C1 segment of cervical spinal cord (tissue), 14 donors: ENCODE measurements at places on chromosomes 6 and 20.

DNA sequence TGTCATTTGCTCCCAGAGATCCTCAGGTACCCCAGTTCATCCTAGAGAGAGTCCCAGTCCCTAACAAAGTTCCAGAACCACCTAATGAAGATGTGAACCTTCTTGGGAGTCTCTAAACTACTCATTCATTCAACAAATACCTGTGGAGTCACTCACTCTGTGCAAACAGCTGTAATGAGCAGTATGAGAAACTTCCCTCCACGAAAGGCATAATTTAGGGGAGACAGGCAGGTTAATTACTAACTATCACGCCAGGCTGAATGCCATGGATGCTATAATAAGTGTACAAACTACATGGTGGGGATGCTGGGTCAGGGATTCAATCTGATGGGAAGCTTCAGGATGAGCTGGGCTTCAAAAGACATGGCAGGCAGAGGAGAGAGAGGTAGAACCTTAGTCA is 70.1 kb upstream of the AFDN start:
- DNase-seq = no peak

DNA sequence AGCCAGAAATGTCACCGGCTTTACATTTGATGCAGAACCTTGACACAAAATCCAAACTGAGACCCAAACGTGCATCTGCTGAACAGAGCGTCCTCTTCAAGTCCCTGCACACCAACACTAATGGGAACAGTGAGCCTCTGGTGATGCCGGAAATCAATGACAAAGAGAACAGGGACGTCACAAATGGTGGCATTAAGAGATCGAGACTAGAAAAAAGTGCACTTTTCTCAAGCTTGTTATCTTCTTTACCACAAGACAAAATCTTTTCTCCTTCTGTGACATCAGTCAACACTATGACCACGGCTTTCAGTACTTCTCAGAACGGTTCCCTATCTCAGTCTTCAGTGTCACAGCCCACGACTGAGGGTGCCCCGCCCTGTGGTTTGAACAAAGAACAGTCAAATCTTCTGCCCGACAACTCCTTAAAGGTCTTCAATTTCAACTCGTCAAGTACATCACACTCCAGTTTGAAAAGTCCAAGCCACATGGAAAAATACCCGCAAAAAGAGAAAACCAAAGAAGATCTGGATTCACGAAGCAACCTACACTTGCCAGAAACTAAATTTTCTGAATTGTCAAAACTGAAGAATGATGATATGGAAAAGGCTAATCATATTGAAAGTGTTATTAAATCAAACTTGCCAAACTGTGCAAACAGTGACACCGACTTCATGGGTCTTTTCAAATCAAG is 108.4 kb downstream of the RTN4IP1 start:
- no peak for DNase-seq

DNA sequence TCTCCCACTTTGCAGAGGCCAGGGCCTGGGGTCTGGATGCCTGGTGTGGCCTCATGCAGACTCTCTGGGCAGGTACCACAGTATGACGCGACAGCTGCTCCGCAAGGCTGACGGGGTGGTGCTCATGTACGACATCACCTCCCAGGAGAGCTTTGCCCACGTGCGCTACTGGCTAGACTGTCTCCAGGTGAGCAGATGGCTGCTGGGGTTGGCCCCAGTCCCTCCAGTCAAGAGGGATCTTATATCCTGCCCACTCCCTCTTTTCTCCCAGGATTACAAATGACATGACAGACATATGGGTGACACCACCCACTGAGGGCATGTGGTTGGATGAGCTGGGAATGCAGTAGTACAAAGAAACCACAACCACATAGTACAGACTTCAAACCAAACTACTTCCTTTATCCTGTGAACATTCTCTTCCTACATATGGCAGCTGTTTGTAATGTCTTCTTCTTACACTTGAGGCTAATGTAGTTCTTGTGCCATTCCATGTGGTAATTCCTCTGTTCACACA is 29.9 kb downstream of the RAB44 start:
- no peak for DNase-seq

GRCh38 chr20:815914-816606 is 17.5 kb upstream of the FAM110A start:
- DNase-seq = no peak

DNA sequence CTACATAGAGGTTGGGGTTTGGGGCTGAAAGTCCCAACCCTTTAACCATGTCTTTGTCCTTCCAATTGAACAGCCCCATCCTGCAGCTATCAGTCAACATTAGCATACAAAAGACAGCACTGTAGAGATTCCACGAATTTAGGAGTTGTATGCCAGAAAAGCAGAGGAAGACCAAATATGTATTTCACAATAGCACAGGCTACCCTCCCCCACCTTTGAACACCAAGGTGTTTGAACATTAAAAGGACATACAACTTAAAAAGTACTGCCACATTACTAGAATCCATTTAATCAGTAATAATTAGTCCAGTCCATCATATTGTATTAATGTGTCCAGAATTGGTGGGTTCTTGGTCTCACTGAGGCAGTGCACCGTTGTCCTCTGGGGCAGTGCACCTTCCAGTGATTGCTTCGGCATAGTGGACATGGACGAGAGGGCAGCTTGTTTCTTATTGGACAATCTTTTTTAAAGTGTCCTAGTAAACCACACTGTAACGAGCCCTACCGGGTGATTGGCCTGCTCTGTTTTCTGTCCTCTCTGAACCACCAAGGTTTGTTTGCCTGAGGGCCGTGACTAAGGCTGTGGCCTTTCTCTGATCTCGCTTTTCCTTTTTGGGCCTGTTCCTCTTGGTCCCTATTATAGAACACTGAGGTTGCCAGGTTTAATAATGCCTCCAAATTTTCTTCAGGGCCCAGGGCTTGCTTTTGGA is 36.4 kb downstream of the GSTA4 start:
- no peak for DNase-seq

DNA sequence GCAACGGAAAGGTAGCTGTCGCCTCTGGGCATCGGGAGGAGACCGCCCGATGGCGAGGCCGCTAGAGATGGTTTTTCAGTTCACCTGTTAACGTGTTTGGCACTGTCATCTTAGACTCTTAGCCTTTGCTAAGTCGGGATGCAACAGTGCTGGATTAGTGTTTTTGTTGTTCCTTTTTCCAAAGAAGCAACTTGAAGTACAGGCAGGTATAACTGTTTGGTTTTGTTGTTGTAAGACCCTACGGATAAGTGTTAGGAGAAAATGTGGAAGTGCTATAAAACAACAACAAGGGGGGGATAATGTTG is 723 bp downstream of the MANEA start:
- DNase-seq = no peak
